ENCODE measurements at places on chromosomes 13 and 19. TPM values are rescaled to one million over a fixed set of nuclear protein-coding genes. Genes with fewer than 3 reads are reported as not detected.

Gene ZNF607
- polyA plus RNA-seq: 3.5 TPM

Gene GAPDHS
- polyA plus RNA-seq: not detected

Gene ZNF284
- polyA plus RNA-seq: 3.4 TPM

Gene FLT3
- 0.10 TPM for polyA plus RNA-seq

Gene NFIX
- polyA plus RNA-seq: 0.45 TPM

Gene RUBCNL
- 310 TPM for polyA plus RNA-seq

Gene ANGPTL4
- not detected for polyA plus RNA-seq

Gene CATSPERD
- not detected for polyA plus RNA-seq

Gene CABP5
- not detected for polyA plus RNA-seq

GRCh38 chr19:20969498-20969897, 46.4 kb downstream of the ZNF85 start:
- DNase-seq: no peak

- no peak for DNase-seq
Observed at GRCh38 chr13:29195456-29195855, 375.3 kb downstream of the MTUS2 start.

GRCh38 chr19:2810141-2811091, 9.3 kb upstream of the ZNF554 start:
- no peak for DNase-seq

DNA sequence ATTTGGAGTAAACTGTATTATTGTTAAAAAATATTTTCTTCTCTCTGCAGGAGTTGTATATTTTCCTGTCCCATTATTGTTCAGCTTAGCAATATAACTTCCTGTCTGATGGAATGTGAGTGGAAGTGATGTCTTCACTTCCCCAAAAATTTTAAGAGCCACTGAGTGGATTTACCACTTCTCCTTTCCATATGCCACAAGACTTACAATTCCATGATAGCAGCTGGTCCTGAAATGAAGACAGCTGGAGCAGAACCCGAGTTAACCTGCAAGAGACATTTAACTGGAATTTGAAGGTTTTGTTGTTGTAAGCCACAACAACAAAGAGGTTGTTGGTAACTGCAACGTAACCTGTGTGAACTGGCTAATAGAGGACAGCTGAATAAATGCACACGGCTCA, 23.4 kb upstream of the TBC1D4 start:
- DNase-seq: no peak

GRCh38 chr13:48411147-48411794, 1.6 kb downstream of the LPAR6 start:
- DNase-seq: no peak

DNA sequence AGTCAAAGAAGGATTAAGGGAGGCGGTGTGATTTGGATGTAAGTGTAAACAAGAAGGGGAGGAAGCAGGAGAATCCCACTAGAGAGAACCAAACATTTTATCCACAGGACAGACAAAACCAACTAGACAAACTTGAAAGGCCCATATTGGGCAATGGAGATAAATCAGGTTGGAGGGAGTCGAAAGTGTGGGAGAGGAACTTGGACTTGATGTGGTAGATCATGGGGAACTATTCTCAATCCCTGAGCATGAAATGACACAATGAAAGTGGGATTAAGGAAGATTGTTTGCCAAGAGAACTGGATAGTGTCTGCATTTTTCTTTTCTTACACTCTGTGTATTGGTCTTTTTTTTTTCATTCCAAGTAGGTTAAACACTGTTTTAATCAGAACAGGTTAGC, 17.9 kb downstream of the GPR183 start:
- DNase-seq: no peak

DNA sequence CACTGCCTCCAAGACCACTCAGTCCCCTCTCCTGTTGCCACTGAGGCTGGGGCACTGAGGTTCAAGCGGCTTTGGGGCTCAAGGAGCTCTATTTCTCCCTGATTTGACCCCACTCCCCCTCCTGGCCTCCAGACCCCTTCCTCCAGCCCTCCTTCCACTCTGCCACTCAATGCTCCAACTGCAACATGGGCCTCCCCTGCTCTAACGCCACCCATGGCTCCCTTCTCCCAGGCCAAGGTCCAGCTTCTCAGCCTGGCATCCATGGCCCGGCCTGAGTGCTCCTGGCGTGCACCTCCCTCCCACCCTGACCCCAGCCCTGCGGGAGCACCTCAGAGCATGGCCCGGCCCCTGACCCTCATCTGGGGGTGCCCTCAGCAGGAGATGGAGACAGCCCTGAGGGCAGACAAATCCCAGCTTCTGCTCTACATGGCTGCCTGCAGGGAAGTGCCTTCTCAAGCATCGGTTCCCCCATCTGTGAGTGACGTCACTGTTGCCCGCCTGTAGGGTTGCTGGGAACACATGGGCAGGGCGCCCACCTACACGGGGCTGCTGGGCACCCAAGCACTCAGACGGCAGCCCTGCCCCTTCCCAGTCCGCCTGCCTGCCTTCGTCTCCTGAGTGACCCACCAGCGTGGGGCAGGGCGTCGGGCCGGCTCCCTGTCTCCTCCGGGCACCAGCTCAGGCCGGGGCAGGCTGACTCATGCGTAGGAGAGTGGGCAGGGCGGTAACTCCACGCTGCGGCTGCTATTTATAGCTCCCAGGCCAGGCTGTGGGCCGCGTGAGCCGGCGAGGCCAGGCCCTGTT, 1.6 kb upstream of the DIRAS1 start:
- DNase-seq: peak; percentile 51

DNA sequence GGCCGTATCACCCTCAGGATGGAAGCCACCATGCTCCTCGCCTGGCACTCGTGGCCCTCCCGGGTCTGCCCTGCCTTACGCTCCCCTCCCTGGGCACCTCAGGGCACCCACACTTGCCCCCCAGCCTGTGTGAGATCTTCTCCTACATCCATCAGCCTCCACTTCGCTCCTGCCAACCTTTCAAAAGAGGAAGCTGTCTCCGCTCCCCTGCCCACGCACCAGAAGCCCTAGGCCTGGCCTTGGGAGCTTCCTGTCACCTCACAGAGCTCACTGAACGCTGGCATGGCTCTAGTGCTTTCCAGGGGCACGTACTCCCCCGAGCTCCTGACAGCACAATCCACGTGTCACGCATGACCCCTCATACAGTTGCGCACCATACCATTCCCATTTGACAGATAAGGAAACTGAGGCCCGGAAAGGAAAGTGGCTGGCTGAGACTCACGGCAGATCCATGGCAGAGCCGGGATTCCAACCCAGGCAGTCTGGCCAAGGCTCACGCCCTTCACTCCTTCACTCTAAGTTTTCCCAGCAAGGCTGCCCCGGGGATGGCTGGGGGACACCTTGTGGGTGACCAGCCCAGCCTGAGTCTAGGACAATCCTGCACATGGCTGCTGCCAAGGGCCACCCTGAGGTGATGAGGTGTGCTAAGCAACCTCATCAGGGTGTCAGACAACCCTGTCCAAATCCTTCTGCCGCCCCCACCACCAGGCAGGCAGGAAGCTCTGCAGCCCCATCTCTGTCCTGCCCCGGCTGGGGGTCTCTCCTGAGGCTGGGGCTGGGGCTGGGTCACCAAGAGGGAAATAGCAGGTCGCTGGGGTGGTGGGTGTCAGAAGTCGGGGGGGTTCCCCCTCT, 19.3 kb downstream of the PPP1R12C start:
- no peak for DNase-seq

DNA sequence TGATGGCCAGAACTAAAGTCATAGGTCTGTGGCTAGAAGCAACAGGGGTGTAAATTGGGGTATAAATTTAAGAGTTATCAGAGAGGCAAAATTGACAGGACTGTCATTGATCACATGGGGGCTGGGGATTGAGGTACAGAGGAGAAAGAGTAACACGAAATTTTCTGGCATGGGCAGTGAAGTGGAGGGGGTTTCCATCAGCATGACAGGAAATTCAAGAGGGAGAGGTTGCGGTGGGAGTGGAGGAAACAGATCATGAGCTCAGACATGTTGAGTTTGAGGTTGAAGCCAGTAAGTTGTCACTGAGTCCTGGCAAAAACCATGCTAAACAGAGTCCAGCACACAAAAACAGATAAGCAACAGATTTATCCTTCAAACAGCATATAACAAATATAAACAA, 192.1 kb upstream of the TSC22D1 start:
- DNase-seq: peak; percentile 8

DNA sequence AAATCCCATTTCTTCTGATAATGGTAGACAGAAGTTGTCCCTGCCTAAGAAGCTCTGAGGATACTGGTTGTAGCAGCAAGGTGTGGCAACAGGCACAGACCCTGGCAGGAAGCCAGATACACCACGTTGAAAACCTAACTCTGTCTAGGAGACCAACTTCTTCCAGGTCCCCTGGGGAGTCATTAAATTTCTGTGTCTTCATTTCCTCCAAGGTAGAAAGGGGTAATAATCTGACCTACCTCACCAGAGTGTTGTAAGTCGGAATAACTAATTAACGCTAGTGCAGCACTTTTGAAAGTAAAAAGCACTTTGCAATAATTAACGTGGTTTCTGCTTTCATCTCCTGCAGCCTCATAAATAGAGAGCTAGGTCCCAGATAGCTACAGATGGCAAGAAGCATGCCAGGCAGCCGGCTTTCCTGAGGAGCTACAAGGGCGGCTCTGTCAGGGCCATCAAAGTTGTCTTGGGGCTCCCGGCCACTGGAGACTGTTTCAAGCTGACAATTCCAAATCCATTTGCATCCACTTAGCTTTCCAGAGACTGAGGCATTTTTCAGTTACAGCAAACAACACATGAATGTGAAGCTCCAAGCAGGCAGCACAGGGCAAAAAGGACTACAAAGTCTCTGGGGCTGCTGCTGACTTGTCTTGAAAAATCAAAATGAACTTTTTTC, 176.2 kb downstream of the FOXO1 start:
- no peak for DNase-seq

DNA sequence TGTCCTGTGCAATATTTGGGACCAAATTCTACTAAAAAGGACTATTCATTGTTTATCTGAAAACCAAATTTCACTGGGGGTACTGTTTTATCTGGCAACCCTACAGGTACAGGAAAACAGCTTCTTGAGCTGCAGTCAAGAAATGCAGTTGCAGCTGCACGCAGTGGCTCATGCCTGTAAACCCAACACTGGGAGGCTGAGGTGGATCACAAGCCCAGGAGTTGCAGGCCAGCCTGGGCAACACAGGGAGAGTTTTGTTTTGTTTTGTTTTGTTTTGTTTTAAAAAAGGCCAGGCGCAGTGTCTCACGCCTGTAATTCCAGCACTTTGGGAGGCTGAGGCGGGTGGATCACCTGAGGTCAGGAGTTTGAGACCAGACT, 11.6 kb upstream of the ZSCAN1 start:
- no peak for DNase-seq

GRCh38 chr19:28377077-28377476, 835.9 kb downstream of the UQCRFS1 start:
- DNase-seq: no peak

DNA sequence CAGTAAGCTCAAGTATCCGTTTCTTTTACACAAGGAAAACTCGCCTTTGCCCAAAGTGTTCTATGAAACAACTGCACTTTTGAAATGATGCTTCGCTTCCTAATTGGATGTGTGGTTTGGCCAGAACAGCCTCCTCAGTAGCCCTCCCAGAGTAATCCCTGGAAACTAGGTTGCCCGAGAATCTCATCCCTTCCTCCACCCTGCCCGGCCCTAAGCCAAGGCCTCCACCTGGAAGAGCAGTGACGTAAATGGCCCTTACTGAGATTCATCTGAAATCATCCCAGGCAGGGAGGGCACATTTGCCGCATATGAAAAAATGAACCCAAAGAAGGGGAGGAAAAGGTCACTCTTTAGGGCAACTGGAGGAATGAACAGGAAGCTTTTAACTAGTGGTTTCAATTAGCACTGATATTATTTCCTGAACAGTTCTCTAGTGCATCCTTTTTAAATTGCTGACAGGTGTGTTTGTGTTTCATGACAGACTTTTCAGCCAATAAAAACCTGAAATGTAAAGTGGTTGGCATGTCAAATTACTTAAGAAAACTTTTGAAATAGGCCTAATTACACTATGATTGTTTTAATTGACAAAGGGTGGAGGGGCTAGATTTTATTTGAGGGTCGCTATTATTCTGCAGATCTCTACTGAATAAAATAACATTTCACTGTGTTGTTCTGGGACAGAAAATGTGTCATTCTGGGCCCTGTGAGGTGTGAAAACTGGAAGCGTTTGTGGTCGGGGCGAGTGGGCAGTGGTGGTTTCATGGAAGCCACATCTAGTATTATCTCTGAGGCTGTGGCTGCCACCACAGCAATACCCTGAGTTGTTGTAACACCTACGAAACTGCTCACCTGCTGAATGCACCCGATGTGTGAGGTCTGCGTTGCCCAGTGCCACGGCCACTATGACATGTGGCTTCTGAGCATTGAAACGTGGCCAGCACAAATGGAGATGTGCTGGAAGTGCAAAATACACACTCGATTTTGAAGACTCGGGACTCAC, 112.1 kb downstream of the ZIC5 start:
- DNase-seq: no peak

DNA sequence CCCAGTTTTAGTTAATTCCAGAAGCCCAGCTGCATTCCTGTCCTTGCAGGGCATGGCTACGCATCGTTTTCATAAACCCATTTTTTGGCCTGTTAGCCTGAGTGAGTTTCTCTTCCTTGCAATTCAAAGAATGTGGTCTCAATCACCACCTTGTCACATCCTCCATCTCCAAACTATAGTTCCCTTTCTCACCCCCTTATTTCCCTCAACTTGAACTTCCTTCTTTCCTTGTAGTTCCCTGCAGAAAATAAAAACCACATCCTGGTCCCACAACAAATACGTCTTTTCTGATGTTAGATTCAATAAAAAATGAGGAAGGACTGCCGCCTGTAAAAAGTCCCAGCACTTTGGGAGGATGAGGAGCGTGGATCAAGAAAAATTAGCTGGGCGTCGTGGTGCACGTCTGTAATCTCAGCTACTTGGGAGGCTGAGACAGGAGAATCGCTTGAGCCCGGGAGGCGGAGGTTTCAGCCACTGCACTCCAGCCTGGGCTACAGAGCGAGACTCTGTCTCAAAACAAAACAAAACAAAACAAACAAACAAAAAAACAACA, 13.2 kb downstream of the ADGRE3 start:
- no peak for DNase-seq

DNA sequence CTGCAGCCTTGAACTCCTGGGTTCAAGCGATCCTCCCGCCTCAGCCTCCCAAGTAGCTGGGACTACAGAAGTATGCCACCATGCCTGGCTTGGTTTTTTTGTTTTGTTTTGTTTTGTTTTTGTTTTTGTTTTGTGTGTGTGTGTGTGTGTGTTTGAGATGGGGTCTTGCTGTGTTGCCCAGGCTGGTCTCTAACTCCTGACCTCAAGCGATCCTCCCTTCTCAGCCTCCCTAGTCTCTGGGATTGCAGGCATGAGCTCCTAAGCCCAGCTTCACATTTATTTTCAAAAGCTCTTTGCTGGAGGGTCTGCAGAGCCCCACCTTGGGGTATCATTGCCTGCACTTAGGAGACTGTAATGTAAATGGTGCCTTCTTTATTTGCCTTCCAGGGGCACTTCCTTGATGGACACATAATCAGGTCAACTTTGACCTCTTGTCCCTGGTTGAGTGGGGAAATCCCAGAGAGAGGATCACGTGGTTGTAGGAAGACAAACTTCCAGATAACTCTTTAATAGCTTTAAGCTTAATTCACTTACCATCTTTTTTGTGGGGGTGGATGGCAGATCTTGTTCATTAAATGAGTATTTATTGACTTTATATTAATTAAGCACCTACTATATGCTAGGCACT, 72.9 kb upstream of the NPAS1 start:
- DNase-seq: no peak

Measured in B cell (primary cell).